ENCODE measurements at places on chromosomes 1 and 21.

DNA sequence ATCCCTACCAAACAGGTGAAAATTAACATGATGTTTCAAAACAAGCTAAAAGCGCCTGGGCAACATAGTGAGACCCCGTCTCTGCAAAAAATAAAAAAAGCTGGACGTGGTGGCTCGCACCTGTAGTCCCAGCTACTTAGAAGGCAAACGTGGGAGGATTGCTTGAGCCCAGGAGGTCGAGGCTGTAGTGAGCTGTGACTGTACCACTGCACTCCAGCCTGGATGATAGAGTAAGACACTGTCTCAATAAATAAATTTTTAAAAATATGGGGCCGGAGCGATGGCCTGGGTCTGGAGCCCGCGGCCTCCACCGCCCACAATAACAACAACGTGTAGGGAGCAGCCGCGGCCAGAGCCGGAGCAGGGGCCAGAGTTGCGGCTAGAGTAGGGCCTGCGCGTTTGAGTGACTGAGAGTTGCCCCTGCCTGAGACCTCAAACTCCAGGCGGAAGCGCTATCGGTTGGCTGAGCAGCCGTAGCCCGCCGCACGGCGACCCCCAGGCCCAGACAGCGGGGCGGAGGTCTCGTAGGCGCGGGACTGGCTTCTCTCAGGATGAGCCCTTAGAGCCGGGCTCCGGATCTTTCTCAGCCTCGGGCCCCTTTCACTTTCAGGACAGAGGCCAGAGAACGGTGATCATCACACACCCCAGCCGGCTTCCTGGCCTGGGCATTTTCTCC lies 41.4 kb downstream of the ZMYM1 start:
- DNase-seq = no peak

DNA sequence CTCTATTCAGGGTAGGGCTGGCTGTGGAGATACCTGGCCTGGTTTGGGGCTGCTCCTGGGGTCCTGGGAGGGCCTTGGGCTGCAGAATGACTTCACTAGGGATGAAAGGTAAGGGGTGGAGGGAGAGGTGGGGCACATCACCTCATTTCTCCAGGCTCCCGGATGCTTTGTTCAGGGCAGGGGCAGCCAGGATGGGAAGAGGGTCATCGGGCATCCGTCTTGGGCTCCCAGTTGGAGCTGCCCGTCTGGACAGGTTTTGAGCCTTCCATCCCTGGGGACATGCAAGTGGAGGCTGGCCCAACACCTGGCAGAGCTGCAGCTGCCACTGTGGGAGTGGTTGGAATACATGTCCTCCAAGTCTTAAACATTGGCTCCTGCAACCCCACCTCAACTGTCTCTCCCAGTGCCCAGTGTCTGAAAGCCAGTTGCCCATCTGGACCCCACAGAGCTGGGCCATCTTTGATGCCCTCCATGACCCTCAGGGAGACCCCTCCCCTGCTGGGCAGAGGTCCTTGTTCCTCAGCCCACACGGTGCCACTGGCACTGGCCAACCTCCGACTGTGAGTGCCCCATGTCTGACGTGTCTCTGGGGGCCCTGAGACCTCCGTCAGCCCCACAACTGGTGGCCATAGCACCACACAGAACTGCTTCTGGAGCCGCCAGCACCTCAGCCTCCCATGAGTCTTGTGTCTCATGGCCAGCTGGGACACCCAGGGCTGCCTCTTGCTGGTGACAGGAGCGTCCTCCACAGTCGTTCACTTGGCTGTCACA lies 52.8 kb downstream of the TRIM11 start:
- no peak for DNase-seq

DNA sequence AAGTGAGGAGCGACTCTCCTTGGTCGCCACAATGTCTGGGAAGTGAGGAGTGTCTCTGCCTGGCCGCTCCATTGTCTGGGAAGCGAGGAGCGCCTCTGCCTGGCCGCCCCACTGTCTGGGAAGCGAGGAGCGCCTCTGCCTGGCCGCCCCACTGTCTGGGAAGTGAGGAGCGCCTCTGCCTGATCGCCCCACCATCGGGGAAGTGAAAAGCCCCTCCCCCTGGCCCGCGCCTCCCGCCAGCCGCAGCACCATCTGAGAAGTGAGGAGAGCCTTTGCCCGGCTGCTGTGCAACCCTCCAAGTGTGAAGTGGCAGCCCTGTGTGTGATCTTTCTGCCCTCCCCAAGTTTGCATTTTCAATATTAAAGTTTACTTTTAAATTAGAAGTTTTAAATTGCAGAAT lies 95.0 kb upstream of the PPP2R5A start:
- no peak for DNase-seq

- DNase-seq = no peak
These were observed 90.7 kb upstream of the WLS start for GRCh38 chr1:68322837-68323687.

DNA sequence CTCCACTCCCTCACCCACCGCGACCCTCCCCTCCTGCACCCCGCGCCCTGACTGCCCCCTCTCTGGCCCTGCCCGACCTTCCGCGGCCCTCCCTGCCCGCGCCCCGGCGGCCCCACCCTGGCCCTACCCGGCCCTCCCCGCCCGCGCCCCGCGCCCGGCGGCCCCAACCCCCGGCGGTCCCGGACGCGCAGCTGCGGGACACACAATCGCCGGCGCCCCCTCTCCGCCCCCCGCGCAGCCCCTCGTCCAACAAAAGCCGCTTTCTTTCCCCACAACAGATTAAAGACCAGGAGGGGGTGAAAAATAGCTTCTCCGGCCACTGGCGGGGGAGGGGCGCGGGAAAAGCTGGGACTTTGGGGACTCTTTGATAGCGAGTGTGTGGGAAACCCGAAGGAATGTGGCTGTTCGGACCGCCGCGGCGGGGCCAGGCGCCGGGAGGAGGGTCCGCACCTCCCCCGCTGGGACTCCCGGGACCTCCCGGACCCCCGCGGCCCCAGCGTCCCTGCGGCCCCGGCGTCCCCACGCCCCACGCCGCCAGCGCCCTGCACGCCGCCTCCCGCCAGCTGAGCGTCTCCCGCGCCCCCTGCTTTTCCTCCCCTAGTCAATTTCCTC lies 8.8 kb upstream of the ID3 start:
- DNase-seq = no peak

GRCh38 chr21:35198565-35198964 lies 149.5 kb upstream of the RUNX1 start:
- no peak for DNase-seq

- DNase-seq = no peak
These were observed 122.0 kb downstream of the IGSF21 start for GRCh38 chr1:18229625-18230024.

- DNase-seq = no peak
These were observed 7.9 kb upstream of the GUCA2B start for GRCh38 chr1:42145389-42145716.

- no peak for DNase-seq
These were observed 35.6 kb upstream of the NEK7 start for GRCh38 chr1:198121056-198121826.

DNA sequence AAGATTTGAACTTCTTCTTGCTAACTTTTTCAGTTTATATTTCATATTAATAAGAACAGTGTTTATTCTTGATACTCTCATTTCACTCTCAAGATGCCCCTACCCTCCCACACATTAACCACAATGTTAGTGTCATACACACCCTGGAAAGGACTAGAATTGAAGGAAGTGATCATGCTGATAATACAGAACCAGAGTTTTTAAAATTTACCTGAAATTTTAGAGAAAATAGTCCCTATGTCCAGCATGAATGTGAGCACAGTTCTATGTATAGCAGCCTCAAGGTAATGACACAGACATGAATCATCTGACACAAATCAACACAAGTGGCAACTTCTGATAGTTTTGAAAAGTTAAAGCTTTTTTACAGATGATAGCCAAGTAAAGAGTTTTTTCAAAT lies 26.0 kb downstream of the RGS1 start:
- no peak for DNase-seq

DNA sequence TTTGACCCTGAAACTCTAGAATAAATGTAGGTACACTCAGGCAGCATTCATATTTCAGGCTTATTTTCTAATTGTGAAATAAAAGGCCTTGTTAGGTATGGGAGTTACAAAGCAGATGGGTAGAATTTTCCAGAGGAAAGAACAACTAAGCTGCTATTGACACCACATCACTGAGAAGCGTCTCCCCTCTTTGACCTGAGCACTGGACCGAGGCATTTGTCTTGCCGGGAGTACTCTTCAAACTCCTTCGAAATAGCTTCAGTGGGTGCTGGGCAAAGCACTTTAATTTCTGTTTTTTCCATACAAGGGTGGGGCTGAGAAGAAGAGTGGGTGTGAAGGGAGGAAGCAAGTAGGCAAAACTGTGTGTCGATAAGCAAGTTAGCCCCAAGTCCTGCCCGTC lies 36.4 kb downstream of the ABCA4 start:
- no peak for DNase-seq

- no peak for DNase-seq
These were observed 3.7 kb upstream of the CDC14A start for GRCh38 chr1:100348549-100349144.

DNA sequence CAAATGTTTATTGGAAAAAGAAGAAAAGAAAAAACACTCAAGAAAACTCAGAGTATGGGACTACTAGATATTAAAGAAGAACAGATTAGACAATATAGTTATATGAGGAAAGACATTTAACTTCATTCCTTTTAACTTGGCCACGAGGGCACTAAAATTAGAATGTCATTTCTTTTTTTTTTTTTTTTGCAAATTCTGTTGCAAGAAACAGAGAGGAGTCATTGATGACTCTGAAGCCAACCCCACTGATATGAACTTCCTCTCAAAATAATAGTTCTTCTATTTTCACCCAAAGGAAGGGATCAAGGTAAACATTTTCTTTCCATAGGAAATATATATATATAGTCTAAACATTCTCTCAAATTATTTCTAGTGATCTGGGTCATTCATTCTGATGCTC lies 24.6 kb upstream of the PEX19 start:
- no peak for DNase-seq

- DNase-seq = no peak
These were observed 7.9 kb downstream of the MYBPHL start for GRCh38 chr1:109298666-109299557.

Measured in stimulated activated CD8-positive, alpha-beta memory T cell treated with anti-CD3 and anti-CD28 coated beads, Interleukin-15, amount 100 ng/mL, for 48 hours (primary cell).